SJCRH30 (cell line): ENCODE measurements at places on chromosomes 7 and 10.
A peak's percentile ranks its signal among the peaks of the same experiment; 100 is the strongest.

- DNase-seq = no peak
These were observed 97.7 kb downstream of the TAF3 start for GRCh38 chr10:7915923-7916536.

GRCh38 chr7:92621026-92621540, 30.9 kb upstream of the FAM133B start:
- DNase-seq = peak; percentile 90

GRCh38 chr7:151722533-151722932, 154.4 kb downstream of the PRKAG2 start:
- DNase-seq = no peak

DNA sequence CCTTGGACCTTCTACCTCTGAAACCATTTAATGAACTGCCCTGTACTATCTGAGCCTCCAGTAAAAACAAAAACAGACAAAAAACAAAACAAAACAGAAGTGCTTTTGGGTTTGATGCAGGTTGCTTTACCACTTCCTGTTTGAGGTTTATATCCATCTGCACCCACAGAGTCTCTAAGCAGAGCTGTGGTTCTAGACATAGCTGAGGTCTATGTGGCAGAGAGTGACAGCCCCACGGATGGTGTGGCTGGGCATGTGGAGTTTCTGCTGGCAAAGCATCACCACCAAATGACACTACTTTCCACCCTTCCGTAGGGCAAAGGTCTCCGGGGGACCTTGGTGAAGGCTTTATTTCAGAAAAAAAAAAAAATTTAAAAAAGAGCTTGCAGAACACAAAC, 754.2 kb downstream of the GRID1 start:
- DNase-seq = no peak

- no peak for DNase-seq
These were observed 216.9 kb upstream of the GALNT17 start for GRCh38 chr7:70915067-70915466.

DNA sequence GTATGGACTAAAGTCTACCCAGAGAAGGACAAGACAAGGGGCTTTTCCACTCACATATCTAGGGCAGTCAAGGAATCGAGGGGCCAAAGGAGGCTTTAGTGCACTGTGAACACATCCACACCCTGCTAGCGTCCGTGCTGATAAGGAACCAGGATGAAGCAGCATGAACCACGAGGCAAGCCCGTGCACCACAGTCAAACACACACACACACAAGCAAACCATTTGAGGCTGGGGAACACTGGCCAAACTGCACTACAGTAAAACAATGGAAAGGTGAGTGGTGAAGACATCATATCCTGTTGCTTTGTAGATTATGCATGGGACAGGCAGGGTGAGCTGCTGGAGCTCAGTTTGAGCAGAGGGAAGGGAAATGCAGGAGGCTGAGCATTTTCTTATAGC, 177.4 kb upstream of the CDCA7L start:
- no peak for DNase-seq

DNA sequence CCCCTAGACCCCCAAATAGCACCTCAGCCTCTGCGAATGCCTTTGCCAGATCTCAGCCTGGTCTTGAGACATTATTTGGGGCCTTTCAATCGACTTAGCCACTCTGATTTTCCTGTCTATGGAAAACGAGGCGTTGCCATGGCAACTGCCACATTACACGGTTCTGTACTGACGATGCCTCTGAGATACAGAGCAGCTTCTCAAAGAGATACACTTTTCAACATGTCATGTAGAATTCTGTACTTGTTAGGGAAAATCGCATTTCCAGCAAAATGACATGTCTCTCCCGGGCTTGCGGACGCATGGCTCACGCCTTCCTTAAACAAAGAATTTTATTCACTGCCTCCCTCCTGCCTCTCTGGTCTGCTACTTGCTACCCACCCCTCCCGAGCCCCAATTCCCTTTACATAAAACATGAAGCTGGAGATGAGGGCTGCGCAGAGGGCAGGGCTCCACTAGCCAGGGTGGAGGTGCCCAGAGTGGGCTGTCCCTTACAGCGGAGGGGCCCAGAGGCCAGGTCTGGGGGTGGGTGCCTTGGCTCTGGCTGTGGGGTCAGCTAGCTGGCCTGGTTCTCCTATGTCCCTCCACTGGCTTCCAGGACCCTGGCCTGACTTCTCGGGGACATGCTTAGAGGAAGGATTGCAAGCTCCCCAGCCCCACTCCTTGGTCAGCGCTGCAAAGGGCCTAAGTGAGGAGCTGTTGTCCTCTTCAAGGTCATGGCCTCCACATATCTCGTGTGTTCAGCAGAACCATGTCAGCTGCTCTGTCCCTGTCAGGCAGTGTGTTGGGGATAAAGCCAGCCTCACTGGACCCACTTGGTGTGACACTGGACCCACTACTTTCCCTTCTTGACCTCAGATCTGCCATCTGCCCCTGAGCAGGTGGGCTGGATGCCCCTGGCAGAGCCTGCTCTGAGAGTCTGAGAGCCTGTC, 342.5 kb downstream of the RPS24 start:
- DNase-seq = no peak
